ENCODE measurements at places on chromosomes 1 and 21. TPM values are rescaled to one million over a fixed set of nuclear protein-coding genes. Genes with fewer than 3 reads are reported as not detected.

Gene FOXO6
- 0.51 TPM for total RNA-seq

Gene ACTL8
- total RNA-seq, result not detected

GRCh38 chr1:230430499-230430898 is 4.4 kb upstream of the PGBD5 start:
- H3K36me3 ChIP-seq, result no peaks in the 10 kb centered on the region
- no peaks in the 10 kb centered on the region for H3K27me3 ChIP-seq
- no peak overlapping the region for H3K4me3 ChIP-seq
- no peaks in the 10 kb centered on the region for H3K4me1 ChIP-seq
- no peak overlapping the region for H3K27ac ChIP-seq
- DNase-seq, result no peak

GRCh38 chr1:116720364-116721038 is 33.7 kb upstream of the CD2 start:
- H3K4me1 ChIP-seq, result no peaks in the 10 kb centered on the region
- no peaks in the 10 kb centered on the region for H3K27me3 ChIP-seq
- H3K4me3 ChIP-seq, result no peak overlapping the region
- H3K27ac ChIP-seq, result no peak overlapping the region
- no peak for DNase-seq

Data from gastrocnemius medialis (tissue), 4 donors.